Neural progenitor cell (in vitro differentiated cells): ENCODE measurements at places on chromosomes 7 and 10.
A peak's percentile ranks its signal among the peaks of the same experiment; 100 is the strongest.

DNA sequence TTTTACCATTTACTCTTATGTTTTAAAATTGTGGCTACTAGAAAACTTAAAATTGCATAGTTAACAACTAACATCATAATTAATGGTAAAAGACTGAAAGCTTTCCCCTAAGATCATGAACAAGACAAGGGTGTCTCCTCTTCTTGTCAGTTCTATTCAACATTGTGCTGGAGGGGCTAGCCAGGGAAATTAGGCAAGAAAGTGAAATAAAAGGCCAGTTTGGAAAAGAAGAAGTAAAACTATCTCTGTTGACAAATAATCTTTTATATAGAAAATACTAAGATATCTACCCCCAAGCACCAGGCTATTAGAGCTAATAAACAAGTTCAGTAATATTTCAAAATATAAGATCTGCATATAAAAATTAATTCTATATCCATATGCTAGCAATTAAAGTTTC lies 46.9 kb upstream of the MXI1 start:
- no peak for DNase-seq
- H3K36me3 ChIP-seq = no peaks in the 10 kb centered on the region
- H3K27ac ChIP-seq = no peak overlapping the region
- peaks cover 25% of the 10 kb centered on the region for H3K4me1 ChIP-seq
- peaks cover 53% of the 10 kb centered on the region for H3K27me3 ChIP-seq

DNA sequence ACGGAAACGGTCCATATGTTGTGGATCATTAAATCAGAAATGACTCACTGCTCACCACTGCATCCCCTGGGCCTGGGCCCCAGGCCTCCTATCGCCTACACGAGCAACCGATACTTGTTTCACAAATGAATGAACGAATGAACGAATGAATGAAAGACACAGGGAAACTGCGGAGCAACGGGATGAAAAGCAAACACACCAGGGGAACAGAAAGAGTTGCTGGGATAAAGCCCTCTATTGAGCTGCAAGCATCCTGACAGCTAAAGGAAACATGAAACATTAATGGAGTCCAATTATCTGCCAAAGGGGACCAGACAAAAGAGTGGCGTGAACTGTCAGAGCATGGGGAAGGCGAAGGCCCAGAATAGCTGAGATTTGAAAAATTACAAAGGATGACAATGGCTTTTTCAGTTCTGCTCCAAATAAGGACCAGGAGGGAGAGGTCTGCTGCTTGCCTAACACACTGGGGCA lies 92.1 kb downstream of the GRB10 start:
- H3K4me3 ChIP-seq = no peak overlapping the region
- H3K36me3 ChIP-seq = no peaks in the 10 kb centered on the region
- peaks cover 22% of the 10 kb centered on the region for H3K4me1 ChIP-seq
- H3K27me3 ChIP-seq = no peaks in the 10 kb centered on the region
- peak overlapping the region; percentile 57 for H3K27ac ChIP-seq
- DNase-seq = peak; percentile 58

DNA sequence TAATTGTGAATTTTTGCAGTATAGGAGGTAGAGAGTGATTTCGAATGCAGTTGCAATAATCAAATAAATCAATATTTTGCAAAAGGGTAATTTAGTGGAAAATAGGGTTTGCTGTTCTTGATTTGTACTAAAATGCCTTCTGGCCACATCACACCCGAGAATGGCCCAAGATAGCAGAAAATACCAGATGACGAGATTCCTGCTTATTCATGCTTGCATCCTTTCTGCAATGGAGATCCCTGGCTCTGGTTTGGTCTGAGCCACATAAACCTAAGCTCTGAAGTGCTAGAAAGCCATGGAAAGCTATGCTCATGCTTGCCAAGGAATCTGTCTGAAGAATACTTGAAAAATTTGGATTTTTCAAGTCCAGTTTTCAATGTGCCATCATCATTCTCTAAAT lies 634.2 kb upstream of the COBL start:
- no peak overlapping the region for H3K4me3 ChIP-seq
- H3K4me1 ChIP-seq = peaks cover 34% of the 10 kb centered on the region
- DNase-seq = peak; percentile 35
- peak overlapping the region; percentile 80 for H3K27ac ChIP-seq

DNA sequence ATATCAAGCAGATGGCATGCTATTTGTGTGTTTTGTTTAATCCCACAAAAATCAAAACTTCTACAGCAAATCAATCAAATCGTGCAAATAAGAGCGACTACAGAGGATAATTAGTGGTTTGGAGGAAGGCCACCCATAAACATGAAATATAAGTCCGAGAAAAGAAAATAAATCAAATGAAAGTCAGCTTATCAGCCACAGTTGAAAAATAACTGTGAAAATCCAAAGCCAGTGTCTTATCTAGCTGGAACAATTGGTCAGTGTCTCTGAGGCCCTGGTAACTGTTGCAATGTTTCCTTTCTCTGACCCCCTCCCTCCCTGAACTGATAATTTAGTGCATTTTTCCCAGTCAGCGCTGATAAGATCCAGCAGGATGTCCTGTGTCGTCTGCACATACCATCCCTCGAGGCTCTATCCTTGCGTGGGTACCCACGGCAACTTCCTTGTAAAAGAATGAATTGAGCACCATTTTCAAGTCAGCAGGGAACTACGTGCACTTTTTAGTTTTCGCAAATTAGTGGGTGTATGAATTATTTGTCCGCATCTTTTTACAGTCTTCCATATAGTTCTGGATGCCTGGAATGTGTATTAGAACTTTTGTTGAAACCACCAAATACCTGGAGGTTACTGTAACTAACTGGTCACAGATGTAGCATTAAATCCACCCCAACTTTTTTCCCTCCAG lies 10.8 kb upstream of the JCAD start:
- DNase-seq = no peak
- no peak overlapping the region for H3K27ac ChIP-seq
- H3K36me3 ChIP-seq = no peaks in the 10 kb centered on the region
- no peak overlapping the region for H3K4me3 ChIP-seq
- no peaks in the 10 kb centered on the region for H3K27me3 ChIP-seq
- H3K4me1 ChIP-seq = no peaks in the 10 kb centered on the region

DNA sequence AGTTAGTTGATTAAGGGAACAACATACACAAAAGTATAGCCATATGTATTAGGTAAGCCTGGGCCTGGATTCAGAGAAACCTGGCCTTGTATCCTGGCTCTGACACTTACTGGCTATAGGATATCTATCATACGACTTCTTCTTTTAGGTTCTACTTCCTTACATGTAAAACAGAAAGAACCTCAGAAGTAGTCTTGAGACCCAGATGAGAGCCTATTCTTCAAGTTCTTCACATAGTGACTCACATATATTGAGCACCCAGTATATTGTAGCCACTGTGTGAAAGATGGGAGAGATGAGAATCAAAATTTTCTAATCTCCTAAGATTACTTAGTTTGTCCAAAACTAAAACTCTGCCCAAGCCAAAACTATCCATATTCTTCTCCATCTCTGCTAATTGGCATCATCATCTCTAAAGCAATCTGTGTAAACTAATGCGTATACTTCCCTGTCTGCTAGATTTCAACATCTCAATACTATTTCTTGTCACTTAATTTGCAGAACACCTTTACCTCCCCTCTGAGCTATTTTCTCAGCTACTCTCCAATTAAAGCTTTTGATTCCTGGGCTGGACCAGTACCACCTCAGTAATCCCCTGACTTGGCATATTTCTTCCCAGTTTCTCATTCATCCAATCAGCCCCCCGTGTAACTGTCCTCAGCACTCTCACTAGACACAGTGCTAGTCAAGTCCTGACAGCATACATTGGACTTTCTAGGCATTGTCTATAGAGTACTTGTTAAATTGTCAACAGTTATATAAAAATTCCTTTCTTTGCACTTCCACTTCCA lies 53.5 kb upstream of the MET start:
- no peaks in the 10 kb centered on the region for H3K27me3 ChIP-seq
- H3K4me1 ChIP-seq = peaks cover 32% of the 10 kb centered on the region
- no peaks in the 10 kb centered on the region for H3K36me3 ChIP-seq
- no peak overlapping the region for H3K27ac ChIP-seq
- no peak overlapping the region for H3K4me3 ChIP-seq

DNA sequence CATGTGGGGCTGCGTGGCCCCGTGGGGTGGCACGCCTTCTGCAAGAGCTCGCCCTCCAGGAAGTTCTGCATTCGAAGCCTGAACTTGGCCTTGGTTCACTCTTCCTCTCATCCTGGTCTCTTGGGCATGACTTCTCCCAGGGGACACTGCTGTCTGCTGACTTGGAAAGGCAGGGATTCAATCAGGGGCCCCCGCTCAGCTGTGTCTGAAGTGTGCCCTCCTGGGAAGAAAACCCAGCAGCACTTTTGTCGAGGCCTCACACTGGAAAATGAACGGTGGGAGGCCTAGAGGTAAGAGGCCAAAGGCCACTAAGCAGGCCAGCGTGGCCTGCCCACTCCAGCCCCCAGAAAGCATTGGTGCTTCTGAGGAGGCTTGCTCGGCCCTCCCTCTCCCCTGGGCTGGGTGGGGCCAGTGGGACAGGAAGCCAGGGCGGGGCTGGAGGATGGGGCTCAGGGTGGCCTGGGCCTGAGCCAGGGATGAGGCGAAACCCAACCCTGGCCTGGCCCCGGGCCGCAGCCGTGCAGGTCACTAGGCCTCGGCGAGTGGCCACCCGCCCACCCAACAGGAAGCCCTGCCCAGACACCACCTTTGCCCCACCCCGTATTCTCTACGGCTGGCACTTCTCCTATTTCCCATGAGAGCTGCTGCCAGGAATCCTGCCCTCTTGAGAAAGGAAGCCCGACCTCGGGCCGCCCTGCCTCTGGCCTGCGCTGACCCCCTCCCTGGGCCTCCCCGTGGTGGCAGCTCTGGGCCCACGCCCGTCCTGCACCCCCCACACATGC lies 81.1 kb downstream of the ZMIZ1 start:
- DNase-seq = peak; percentile 40
- H3K27ac ChIP-seq = no peak overlapping the region
- H3K4me1 ChIP-seq = peaks cover 36% of the 10 kb centered on the region

- no peak overlapping the region for H3K27ac ChIP-seq
- H3K36me3 ChIP-seq = no peaks in the 10 kb centered on the region
- DNase-seq = no peak
- H3K27me3 ChIP-seq = no peaks in the 10 kb centered on the region
- H3K4me1 ChIP-seq = no peaks in the 10 kb centered on the region
- H3K4me3 ChIP-seq = no peak overlapping the region
Measured at GRCh38 chr10:57864765-57865680, 402.7 kb downstream of the IPMK start.

GRCh38 chr7:33952824-33953223 lies 47.5 kb downstream of the BMPER start:
- no peaks in the 10 kb centered on the region for H3K36me3 ChIP-seq
- DNase-seq = no peak
- no peak overlapping the region for H3K4me3 ChIP-seq
- no peaks in the 10 kb centered on the region for H3K27me3 ChIP-seq
- no peak overlapping the region for H3K27ac ChIP-seq

DNA sequence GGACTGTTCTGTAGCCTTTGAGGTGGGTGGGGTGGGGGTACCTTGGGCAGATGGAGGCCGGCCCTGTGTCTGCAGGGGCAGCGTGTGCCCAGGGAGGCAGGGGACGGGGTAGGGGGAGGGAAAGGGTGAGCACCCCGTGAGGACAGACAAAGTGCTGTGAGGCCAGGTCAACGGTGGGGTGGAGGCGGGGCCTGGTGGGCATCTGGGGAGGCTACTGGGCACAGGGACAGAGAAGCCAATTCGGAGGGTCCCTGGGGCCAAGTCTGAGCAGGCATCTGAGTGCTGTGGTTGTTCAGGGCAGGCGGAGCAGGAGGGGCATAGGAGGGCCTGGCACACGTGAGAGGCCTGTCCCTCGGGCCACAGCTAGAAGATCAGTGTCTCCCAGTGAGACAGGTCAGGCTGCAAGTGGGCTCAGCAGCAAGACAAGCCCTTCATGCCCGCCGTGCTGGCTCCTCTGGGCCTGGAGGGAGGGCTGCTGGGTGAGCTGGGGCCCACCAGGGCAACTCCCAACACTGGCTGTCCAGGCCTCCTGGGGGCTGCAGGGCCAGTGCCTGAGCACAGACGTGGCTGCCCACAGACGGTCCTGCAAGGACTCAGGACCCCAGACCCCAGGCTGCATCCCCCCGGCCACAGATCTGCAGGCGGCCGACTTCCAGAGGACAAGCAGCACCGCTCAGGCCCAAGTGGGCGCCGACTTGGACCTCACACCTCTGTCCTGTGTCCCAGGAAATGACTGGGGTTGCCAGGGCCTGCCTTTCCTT lies 26.4 kb upstream of the KNDC1 start:
- H3K4me1 ChIP-seq = no peaks in the 10 kb centered on the region
- no peaks in the 10 kb centered on the region for H3K36me3 ChIP-seq
- no peak overlapping the region for H3K27ac ChIP-seq
- no peak overlapping the region for H3K4me3 ChIP-seq
- H3K27me3 ChIP-seq = no peaks in the 10 kb centered on the region

- DNase-seq = no peak
- peak overlapping the region; percentile 87 for H3K4me3 ChIP-seq
- H3K27ac ChIP-seq = no peak overlapping the region
Measured at GRCh38 chr7:135976312-135977006, 700 bp downstream of the MTPN start.

- no peak overlapping the region for H3K27ac ChIP-seq
- H3K4me1 ChIP-seq = no peaks in the 10 kb centered on the region
- no peaks in the 10 kb centered on the region for H3K27me3 ChIP-seq
- H3K36me3 ChIP-seq = no peaks in the 10 kb centered on the region
Measured at GRCh38 chr10:127158662-127159061, 37.7 kb downstream of the INSYN2A start.

DNA sequence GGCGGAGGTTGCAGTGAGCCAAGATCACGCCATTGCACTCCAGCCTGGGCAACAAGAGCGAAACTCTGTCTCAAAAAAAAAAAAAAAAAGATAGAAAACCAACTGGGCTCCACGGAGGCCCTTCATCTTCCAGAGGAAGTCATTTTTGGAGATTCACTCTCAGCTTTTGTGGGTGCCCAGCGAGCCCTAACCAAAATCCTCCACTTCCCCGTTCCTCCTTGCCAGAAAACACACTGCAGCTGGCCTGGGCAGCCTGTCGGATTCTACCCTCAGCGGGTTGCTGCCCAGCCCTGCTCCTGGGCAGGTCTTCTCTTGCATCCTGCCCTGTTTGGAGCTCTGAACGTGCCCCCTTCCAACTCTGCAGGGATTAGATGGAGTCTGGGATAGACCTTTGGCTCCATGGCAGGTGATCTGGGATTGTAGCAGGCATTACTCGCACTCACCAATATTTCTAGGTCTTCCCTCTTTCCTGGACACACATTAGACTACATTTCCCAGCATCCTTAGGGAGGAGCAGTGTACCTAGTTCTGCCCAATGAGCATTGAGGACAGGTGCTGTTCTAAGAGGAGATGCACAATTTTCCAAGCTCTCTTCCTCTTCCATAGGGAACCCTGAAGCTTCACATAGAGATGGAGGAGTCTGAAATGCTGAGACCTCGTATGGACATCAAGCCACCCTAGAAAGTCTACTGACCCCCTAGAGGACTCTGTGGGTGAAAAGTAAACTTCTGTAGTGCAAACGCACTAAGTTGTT lies 4.6 kb downstream of the GRID2IP start:
- DNase-seq = no peak
- no peaks in the 10 kb centered on the region for H3K36me3 ChIP-seq
- H3K4me1 ChIP-seq = no peaks in the 10 kb centered on the region
- no peak overlapping the region for H3K4me3 ChIP-seq

DNA sequence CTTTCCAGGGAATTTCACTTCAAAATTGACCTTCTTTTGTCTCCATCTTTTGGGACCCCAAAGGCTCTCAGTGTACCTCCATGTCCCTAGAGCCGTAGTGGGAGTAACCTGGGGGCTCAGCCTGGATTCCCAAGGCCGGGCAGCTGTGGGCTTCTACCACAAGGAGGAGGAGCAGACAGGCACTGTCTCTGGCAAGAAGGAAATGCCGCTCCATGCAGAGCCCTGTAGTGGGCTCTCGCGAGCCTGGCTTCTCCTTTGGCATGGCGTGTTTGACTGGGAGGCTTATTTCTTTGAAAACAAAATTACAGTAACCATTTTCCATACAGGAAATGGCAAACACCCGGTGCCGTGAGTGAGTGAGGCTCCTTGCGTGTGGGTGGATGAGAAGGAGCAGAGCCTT lies 76.8 kb upstream of the FAM180A start:
- H3K36me3 ChIP-seq = no peaks in the 10 kb centered on the region
- DNase-seq = peak; percentile 15
- H3K4me1 ChIP-seq = peaks cover 7% of the 10 kb centered on the region
